Nucleus accumbens (tissue), 56 donors: ENCODE measurements at places on chromosomes 5 and 9.
A peak's percentile ranks its signal among the peaks of the same experiment; 100 is the strongest.

- peak; percentile 8 for DNase-seq
These were observed 313.2 kb downstream of the SLIT3 start for GRCh38 chr5:168987543-168988300.

DNA sequence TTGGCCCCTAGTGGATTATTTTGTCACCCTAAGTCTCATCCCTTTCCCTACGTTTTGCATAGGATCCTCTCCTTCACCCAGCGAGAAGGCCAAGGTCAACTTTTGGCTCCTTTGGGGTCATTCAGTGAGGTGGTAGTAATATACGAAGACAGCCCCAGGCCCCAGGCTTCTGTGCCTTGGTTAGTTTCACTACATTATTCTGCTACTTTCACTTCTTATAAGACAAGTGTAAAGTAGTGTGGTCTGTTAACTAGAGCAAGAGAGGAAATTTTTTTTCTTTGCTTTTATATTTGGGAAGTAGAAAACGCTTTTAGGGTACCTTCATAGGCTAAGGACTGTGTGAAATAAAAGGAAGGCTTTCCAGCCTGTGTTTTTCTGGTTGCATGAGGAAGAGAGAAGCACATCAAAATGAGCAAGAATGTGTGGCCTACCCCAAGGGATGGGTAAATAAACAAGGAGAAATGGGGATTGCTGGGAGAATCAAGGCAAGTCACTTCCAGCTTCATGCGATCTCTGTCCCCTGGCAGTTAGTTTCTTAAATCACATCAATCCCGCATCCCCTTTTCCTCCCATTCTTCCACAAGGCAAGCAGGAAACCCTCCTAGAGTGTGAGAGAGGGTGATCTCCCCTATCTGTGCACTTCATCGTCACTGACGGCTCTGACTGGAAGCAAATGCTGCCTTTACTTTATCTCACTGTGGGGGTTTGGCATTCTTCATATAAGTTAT, 677.0 kb upstream of the WWC1 start:
- no peak for DNase-seq

GRCh38 chr9:136921718-136922117, 22.8 kb downstream of the FBXW5 start:
- no peak for DNase-seq

- DNase-seq = no peak
These were observed 66.2 kb upstream of the IL17B start for GRCh38 chr5:149445343-149445738.

GRCh38 chr5:116532762-116533525, 41.7 kb downstream of the SEMA6A start:
- no peak for DNase-seq

GRCh38 chr5:56674441-56674840, 140.9 kb upstream of the MAP3K1 start:
- DNase-seq = no peak

DNA sequence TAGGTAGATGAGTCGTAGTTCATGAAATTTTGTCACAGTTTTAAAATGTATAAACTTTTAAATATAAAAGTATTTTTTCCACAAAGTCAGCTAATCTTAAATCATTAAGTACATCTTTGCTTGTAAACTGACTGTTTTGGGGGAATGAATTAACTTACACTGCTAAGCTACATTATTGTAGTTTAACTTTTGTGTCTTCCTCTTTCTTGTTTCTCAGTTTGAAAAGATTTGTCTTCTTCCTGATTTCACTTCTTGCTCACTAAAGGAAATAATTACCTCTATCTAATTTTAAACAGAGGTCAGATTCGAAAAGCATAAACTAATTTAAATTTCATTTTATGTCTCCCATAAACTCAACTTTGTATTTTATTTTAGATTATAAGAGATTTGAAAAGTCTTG, 5.7 kb downstream of the NIPSNAP3B start:
- no peak for DNase-seq

GRCh38 chr9:30697958-30698357, 1686.5 kb upstream of the ACO1 start:
- no peak for DNase-seq

DNA sequence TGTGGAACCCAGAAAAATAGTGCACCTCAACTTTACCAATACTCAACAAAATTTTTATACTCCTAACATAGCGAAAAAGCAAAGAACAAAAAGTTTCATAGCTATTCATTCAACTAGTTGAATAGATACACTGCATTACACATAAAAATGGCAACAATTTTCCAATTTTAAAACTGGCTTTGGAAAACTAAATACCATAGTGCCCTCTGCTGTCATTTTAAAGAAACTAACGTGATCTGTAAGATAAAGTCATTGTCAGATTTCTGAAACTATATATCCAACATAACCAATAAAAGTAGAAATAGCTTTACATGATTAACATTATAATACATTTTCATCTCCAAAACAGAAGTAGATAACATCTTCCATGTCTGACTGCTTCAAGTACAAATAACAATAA, 31.6 kb downstream of the DTWD2 start:
- DNase-seq = no peak

- DNase-seq = no peak
These were observed 32.7 kb upstream of the CDKN2B start for GRCh38 chr9:22041775-22042174.

DNA sequence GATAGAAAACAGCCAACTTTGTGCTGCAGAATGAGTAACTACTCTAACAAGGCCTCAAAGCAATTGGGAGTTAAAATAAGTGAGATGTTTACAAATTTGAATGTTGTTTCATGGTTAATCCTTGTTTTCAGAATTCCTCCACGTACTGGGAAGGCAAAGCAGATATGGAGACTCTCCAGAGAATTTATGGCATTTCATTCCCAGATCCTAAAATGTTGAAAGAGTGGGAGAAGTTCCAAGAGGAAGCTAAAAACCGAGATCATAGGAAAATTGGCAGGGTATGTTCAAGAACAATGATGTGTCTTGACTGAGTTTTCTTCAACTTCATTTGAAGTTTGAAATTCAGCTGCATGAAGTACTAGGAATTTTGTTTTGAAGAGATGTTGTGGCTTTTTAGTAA, 16.4 kb downstream of the TARS1 start:
- no peak for DNase-seq

- DNase-seq = no peak
These were observed 299.1 kb upstream of the TYRP1 start for GRCh38 chr9:12394105-12394504.

DNA sequence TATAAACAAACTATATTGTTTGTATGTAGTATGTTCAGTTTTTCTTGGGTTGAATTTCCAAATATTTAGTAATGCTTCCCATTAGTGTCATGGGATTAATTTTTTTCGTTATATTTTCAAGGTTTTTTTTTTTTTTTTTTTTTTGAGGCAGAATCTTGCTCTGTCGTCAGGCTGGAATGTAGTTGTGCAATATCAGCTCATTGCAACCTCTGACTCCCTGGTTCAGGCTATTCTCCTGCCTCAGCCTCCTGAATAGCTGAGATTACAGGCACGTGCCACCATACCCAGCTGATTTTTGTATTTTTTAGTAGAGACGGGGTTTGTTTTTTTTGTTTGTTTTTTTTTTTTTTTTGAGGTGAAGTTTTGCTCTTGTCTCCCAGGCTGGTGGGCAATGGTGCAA, 10.6 kb downstream of the DDX46 start:
- no peak for DNase-seq

DNA sequence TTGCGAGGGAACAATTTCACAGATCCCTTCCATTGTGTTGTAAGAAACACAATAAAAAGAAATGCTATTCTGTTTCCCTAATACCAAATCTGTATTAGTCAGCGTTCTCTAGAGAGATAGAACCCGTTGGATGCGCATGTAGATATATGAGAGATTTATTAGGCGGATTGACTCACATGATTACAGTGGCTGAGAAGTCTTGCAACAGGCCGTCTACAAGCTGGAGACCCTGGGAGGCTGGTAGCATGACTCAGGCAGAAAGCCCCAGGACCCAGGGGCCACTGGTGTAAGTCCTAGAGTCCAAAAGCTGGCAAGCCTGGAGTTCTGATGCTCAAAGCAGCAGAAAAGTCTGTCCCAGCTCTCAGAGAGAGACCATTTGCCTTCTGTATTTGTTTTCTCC, 18.4 kb upstream of the IL17B start:
- DNase-seq = no peak

DNA sequence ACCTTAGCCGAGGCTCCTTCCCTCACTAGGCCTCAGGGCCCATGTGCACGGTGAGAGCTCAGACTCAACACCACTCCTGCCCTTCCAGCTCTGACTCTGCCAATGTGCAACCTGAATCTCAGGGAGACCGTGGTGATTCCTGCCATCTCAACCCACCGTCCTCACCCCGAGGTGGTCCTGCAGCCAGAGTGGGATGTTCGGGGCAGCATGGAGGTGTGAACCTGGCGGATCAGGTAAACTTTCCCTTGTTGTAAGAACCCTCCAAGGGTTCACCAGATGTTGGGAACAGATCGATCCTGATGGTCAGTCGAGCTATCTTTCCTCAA, 538 bp upstream of the AKNA start:
- no peak for DNase-seq

GRCh38 chr5:113357696-113358476, 76.9 kb downstream of the TSSK1B start:
- DNase-seq = no peak

- no peak for DNase-seq
These were observed 113.5 kb upstream of the SPOCK1 start for GRCh38 chr5:137612576-137612975.

GRCh38 chr5:132947671-132948070, 15.8 kb downstream of the AFF4 start:
- no peak for DNase-seq

GRCh38 chr5:135016861-135017290, 17.2 kb downstream of the PITX1 start:
- no peak for DNase-seq

DNA sequence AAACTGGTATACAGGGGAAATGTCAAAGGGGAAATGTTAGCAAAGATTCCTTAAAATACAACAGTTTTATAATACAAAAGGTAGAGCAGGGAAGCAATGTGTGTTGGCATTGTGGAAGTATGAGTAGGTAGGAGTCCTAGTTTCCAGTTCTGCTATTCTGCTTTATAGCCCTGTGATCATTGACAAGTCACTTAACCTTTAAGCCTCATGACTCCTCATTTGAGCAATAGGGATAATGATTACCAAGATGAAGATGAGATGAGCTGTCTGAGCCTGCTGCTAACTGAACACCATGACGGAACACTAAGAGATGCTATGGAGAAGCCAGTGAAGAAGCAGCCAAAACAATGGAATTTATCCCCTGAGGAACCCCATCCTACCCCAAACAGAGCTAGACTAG, 251.7 kb downstream of the PAPPA start:
- DNase-seq = no peak

GRCh38 chr9:70549926-70550325, 135.5 kb upstream of the KLF9 start:
- DNase-seq = no peak

- no peak for DNase-seq
These were observed 30.0 kb upstream of the PCSK1 start for GRCh38 chr5:96463091-96463490.

DNA sequence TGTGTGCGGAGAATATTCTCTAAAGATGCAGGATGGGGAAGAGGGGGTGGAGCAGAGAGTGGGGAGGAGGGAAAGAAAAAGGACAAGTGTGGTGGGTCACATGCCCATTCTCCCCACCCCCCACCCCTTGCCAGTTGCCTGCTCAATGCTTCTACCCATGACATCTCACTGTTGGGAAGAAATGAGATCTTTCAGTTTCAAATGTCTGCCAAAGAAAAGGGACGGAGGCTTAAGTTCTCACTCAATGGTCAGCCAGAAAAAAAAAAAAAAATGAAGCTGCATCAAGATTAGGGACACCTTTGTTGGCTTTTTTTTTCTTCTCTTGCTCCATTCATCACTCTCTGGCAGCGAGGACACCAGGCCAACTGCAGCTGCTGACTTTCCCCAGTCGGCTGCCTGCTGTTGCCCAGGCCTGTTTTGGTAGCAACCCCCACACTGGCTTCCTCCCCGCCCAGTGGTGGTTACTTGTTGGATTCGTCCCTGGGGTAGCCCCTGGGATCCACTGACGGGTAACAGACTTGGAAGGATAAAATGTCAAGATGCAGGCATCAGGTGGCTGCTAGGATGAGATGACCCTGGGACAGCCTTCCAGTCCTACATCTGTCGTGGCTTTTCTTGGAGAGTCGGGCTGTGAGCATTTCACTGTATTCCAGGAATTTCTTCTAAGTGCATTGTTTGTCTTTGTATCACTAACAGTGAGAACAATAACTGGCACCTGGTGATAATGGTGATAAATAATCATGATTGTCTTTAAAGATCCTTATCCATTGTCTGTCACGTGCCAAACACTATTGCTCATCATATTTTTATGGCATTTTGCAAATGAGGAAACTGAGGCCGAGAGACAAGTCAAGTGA, 9.1 kb downstream of the WWC1 start:
- no peak for DNase-seq

GRCh38 chr9:132356324-132356924, 1.6 kb upstream of the SETX start:
- DNase-seq = no peak

DNA sequence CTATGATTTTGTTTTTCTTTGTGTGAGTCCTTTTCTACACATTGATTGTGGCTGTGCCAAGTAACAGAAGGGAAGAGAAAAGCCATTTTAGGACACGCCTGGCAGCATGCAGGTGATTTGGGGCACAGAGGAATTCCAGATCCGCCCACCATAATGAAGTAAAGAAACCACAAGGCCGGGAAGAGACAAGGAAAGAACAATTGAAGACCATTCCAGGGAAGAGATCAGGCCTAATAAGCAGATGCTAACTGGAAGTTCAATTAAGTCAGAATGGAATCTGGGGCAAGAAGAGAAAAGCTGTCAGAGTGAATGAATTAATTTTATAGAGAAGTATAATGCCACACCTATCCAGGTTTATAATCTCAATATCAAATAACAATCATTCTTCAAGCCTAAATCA, 110.2 kb upstream of the ISL1 start:
- no peak for DNase-seq

- no peak for DNase-seq
These were observed 40.9 kb downstream of the ARHGEF28 start for GRCh38 chr5:73666891-73667290.

GRCh38 chr5:151413800-151414199, 33.6 kb upstream of the SLC36A1 start:
- DNase-seq = no peak

GRCh38 chr5:171745602-171746001, 40.0 kb upstream of the SMIM23 start:
- no peak for DNase-seq

- DNase-seq = no peak
These were observed 96.6 kb downstream of the GALNT10 start for GRCh38 chr5:154287136-154287535.

- no peak for DNase-seq
These were observed 89.3 kb downstream of the MARCHF11 start for GRCh38 chr5:16090270-16090669.

DNA sequence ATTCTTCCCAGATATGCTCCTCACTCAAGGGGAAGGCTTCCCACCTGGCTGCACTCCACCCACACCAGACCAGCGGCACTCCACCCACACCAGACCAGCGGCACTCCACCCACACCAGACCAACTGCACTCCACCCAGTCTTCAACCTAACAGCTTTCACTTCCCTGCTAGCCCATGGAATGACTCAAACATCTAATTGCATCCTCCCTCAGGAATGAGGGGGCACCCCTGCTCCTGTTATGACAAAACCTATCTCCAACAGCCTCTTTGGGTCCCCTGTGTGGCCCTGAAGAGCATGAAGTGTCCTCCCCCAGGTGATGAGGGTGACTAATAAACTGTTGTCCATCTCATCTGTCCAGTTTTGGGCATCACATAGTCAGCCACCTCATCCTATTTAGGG, 556.6 kb upstream of the TUSC1 start:
- DNase-seq = no peak
